Stimulated activated CD8-positive, alpha-beta memory T cell treated with anti-CD3 and anti-CD28 coated beads, Interleukin-12 subunit alpha, Interleukin-12 subunit beta, amount 100 ng/mL, for 4 hours (primary cell): ENCODE measurements at places on chromosomes 5 and 9.

- no peak for DNase-seq
These were observed 83.2 kb upstream of the ZNF462 start for GRCh38 chr9:106779796-106780195.

DNA sequence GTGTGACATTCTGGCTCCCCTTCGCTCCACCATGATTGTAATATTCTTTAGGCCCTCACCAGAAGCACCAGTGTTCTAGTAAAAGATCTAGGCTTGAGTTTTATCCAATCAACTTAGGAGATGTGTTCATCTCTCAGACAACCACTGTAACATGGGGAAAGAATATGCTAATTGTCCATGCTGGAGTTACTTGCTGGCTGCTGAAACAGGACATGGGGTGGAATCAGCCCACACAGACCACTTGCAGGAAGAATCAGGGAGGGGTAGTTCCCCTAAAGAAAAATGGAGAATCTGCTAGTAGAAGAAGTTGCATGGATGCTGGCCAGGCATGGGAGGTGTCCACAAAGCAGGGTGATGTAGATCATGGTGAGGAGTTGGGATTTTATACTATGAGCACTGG is 86.2 kb downstream of the FEM1C start:
- DNase-seq: no peak

GRCh38 chr5:2919310-2920018 is 168.0 kb upstream of the IRX2 start:
- DNase-seq: no peak

DNA sequence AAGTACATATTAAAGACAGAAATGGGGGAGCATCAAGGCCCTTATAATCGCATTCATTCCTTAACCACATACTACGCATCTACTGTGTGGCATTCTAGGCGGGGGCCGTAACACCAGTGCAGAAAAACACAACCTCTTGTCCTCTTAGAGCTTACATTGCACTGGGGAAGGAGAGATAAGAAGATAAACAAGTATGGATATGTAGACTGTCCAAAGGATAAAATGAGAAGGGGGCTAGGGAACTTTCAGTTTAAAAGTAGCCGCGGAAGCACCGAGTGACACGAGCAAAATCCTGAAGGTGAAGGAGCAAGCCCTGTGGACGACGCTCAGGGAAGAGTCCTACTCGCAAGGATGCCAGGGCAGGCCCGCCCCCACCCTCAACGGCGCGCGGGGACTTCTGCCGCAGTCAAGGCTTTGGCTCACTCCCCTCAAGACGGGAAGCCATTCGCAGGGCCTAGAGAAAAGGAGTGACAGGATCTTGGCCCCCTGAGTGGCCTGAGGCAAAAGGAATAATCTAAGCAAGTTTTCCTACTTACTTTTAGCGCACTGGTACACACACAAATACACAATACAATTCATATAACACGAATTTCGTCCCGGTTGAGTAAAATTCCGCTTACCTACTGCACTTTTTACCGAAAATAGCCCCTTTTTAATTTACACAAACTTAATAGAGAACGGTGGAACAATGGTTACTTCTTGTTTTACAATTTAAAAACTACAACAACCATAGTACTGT is 1.3 kb upstream of the NIPBL start:
- DNase-seq: peak; percentile 22

DNA sequence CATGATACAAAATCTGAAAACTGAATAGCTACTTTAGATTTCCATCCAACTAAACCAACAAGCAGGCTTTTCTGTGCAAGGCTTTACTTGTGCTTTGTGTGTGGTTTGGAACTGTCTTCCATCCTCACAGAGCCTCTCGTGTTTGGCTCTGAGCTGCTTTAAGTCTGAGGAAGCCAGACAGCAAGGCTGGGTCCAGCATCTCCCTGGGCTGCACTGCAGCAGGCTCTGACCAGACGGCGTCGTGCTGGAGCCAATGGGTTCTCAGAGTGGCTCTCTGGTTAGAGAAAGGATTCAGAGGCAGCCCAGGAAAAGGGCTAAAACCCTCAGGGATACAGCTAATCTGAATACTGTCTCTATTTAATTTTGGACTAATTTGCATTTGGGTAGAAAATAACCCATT is 207.9 kb upstream of the EFNA5 start:
- DNase-seq: no peak

- no peak for DNase-seq
These were observed 22.9 kb upstream of the TTLL11 start for GRCh38 chr9:122116040-122116439.

DNA sequence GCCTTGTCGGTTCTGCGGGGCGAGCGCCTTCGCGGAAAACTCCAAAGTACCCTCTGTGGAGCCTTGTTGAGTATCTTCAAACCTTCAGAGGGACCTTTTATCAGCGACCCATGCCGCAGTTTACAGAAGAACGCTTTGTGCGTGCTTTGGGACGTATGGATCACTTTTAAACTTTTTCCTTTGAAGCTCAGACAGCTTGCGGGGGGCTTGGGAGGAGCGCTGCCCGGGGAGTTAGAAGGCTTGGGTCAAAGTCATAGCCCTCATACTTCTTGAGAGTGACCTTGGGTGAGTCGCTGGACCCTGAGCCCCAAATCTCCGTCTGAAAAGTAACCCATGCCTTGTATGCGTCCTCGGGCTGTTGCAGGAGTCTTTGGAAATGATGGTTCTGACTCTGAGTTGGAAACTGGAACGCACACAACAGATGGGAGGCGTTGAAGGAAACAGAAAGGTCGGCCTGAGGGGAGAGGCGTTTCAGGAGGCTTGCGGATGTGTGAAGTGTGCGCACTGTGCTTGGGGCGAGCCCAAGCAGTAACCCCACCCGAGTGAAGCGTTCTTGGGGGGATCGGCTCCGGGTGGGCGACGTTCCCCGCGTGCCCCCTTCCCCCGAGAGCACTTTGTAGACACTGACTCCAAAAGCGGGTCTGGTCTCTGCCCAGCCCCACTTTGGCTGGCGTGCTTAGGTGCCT is 661 bp upstream of the SLC25A51 start:
- DNase-seq: no peak

DNA sequence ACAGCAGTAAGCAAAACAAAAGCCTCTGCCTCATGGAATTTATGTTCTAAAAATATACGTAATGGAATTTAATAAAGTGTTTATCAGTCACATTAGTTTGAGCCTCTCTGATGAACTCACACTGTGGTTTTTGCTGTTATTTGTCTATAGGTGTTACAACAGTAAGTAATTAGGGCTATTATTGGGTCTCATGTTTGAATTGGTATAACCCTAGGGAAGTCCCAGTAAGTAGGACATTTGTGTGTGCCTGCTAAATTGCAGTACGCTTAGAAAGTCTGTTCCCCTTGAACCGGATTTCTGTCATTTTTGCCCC is 197.6 kb downstream of the NR3C1 start:
- no peak for DNase-seq

GRCh38 chr5:135235551-135236227 is 163.3 kb downstream of the MACROH2A1 start:
- no peak for DNase-seq

DNA sequence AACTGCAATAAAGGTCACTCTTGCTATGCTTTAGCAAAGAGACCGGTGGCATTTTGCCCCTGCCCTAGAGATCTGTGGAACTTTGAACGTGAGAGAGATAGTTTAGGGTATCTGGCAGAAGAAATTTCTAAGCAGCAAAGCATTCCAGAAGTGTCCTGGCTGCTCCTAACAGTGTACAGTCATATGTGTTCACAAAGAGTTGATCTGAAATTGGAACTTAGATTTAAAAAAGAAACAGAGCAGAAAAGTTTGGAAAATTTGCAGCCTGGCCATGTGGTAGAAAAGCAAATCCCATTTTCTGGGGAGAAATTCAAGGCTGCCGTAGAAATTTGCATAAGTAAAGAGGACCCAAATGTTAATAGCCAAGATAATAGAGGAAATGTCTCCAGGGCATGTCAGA is 169.2 kb downstream of the FGF1 start:
- no peak for DNase-seq

DNA sequence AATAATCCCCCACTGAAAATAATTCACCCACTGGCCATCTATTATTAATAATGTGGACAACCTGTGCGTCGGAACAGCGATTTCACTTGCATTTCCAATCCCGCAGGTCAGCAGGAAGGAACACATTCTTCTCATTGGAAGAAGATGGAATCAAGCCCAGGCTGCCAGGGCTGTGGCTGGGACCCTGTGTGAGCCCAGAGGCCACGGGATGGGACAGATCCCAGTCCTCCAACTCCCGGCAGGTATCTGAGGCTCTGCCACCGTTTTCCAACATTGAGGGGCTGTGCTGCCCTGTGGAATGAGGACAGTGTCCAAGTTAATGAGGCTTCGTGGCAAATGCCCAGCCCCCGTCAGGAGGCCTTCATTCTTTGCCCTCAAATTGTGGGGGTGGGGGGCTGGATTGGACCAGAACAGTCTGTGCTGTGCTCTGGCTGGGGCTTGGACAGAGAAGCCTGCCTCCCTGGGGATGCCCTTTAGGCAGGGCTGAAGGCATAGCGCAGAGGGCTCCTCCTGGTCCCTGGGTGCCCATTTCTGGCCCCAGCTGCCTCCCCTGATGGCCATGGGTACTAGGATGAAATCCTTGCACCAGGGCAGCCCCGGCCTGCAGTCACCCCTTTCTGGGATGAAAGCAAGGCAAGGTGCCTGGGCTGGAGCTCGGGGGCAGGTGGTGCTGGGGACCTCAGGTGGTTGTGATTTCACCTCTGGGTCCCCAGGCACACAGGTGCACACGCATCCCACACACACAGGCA is 195.0 kb upstream of the PPP1R26 start:
- DNase-seq: no peak

DNA sequence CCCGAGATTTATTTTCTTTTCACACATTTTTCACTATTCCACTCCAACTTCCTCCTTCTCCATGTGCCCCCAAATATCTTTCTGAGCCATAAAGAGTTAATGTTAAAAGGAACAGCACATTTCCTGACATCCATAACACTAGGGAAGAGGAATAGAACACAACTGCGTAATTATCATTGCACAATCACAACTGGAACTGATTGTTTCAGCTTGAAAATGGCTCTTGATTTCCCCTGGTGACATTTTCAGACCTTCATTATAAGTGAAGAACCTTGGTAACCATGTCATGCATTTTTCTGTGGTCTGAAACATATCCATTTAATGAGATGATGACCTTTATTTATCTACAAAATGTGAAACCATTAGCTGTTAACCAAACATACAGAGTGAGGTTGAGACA is 82.4 kb downstream of the PCSK1 start:
- no peak for DNase-seq

GRCh38 chr5:135081240-135081639 is 47.2 kb upstream of the PITX1 start:
- DNase-seq: no peak
